ENCODE measurements at places on chromosomes 12 and 14. TPM values are rescaled to one million over a fixed set of nuclear protein-coding genes. Genes with fewer than 3 reads are reported as not detected.

- no peaks in the 10 kb centered on the region for H3K36me3 ChIP-seq
- H3K27me3 ChIP-seq = no peaks in the 10 kb centered on the region
- H3K4me1 ChIP-seq = peaks cover 26% of the 10 kb centered on the region
Observed at GRCh38 chr14:102088012-102088792, 1.4 kb upstream of the HSP90AA1 start.

The KCNC2 gene
- 0.18 TPM for total RNA-seq

DNA sequence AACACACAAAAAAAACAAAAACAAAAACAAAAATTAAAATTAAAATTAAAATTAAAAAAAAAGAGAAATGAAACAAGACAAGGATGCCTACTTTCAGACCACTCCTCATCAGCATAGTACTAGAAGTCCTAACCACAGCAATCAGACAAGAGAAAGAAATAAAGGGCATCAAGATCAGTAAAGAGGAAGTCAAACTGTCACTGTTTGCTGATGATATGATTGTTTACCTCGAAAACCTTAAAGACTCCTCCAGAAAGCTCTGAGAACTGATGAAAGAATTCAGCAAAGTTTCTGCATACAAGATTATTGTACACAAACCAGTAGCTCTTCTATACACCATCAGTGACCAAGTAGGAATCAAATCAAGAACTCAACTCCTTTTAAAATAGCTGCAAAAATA is 29.2 kb downstream of the ALG10 start:
- H3K4me1 ChIP-seq = no peaks in the 10 kb centered on the region
- no peaks in the 10 kb centered on the region for H3K27me3 ChIP-seq
- H3K36me3 ChIP-seq = no peaks in the 10 kb centered on the region
- H3K27ac ChIP-seq = no peak overlapping the region
- no peak for DNase-seq
- no peak overlapping the region for H3K4me3 ChIP-seq

DNA sequence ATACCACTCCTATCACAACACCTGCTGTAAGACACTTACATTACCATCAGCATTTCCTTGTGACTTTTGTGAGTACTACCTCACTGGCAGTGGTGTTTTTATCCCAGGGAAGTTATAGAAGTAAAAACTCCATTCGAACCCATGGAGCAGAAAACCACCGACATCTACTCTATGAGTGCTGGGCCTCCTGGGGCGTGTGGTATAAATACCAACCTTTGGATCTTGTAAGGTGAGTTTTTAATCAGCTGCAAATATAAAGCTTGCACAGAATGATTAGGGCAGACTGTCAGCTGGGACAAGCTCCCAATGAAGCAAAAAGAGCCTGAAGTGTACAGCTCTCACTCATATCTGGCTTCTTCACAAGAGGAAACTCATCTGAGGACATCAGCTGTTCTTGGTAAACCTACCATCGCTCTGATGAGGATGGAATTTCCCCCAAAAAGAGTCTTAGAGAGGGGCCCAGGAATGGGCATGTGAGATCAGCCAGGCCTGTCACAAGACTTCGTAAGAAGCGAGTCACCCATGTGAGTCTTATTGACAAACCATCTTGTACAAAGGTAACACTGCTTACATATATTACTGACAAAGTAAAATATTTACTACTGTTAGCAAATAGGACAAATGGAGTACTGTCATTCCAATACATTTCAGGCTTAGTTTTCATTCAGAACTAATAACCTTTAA is 170.0 kb downstream of the SLC5A8 start:
- no peak overlapping the region for H3K4me3 ChIP-seq
- H3K36me3 ChIP-seq = no peaks in the 10 kb centered on the region
- peaks cover 18% of the 10 kb centered on the region for H3K4me1 ChIP-seq

DNA sequence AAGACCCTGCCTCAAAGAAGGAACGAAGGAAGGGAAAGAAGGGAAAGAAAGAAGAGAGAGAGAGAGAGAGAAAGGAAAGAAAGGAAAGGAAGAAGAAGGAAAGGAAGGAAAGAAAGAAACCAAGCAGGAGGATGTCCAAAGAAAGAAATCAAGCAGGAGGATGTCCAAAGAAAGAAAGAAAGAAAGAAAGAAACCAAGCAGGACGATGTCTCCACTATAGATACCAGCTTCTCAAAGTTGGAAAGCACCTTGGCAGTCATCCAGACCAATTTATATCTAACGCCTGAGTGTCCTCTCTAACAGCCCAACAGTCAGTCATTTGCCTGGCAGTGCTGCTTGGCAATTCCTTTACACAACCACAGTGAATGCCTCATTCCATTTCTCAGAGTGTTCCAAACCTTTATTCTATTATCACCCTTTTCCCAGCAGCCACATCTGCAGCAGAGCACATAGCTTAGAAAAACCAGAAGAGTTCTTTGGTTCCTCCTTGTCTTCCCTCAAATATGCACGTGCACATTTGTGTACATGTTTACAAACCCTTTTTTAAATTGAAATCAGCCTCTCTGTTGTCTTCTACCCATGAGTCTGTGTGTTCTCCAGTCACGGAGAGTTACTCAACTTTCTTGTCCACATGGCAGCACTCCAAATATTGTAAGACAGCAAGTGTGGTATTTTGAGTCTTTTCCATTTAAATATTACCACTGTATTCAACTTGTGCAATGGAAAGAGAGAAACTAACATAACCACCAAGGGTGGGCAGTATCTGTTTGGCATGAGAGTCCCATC is 138.4 kb downstream of the STXBP6 start:
- no peaks in the 10 kb centered on the region for H3K36me3 ChIP-seq
- H3K4me1 ChIP-seq = peaks cover 46% of the 10 kb centered on the region
- H3K27me3 ChIP-seq = no peaks in the 10 kb centered on the region

- no peak overlapping the region for H3K27ac ChIP-seq
- H3K4me1 ChIP-seq = no peaks in the 10 kb centered on the region
- peaks cover 4% of the 10 kb centered on the region for H3K27me3 ChIP-seq
- no peaks in the 10 kb centered on the region for H3K36me3 ChIP-seq
Observed at GRCh38 chr12:118851891-118852290, 129.4 kb upstream of the SRRM4 start.

The LARP4 gene
- total RNA-seq = 34.2 TPM

DNA sequence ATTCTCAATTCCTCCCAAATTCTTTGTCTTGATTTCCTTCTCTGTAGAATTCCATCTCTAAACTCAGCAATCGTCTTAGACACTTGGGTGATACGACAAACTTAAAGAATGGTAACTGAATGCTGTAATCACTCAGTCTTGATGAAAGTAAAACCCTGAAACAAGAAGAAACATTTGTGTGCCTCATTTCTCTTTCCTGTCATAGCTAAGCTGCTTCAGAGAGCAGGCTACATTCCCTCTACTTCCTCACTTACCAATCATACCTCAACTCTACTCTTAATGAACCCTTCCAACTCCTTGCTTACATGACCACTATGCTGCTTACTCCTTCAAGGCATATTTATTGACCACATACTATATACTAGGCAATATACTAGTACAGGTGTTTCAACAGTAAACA is 8.3 kb downstream of the MAP4K5 start:
- no peak overlapping the region for H3K4me3 ChIP-seq
- no peaks in the 10 kb centered on the region for H3K27me3 ChIP-seq
- peaks cover 25% of the 10 kb centered on the region for H3K4me1 ChIP-seq
- H3K27ac ChIP-seq = no peak overlapping the region

- H3K27ac ChIP-seq = no peak overlapping the region
- peaks cover 6% of the 10 kb centered on the region for H3K4me1 ChIP-seq
- no peak overlapping the region for H3K4me3 ChIP-seq
- DNase-seq = no peak
- H3K36me3 ChIP-seq = no peaks in the 10 kb centered on the region
Observed at GRCh38 chr14:65330416-65330815, 82.1 kb upstream of the FUT8 start.

- H3K27me3 ChIP-seq = no peaks in the 10 kb centered on the region
- DNase-seq = no peak
- H3K27ac ChIP-seq = no peak overlapping the region
- no peaks in the 10 kb centered on the region for H3K4me1 ChIP-seq
- H3K4me3 ChIP-seq = no peak overlapping the region
Observed at GRCh38 chr12:84243686-84244085, 668.9 kb downstream of the SLC6A15 start.

DNA sequence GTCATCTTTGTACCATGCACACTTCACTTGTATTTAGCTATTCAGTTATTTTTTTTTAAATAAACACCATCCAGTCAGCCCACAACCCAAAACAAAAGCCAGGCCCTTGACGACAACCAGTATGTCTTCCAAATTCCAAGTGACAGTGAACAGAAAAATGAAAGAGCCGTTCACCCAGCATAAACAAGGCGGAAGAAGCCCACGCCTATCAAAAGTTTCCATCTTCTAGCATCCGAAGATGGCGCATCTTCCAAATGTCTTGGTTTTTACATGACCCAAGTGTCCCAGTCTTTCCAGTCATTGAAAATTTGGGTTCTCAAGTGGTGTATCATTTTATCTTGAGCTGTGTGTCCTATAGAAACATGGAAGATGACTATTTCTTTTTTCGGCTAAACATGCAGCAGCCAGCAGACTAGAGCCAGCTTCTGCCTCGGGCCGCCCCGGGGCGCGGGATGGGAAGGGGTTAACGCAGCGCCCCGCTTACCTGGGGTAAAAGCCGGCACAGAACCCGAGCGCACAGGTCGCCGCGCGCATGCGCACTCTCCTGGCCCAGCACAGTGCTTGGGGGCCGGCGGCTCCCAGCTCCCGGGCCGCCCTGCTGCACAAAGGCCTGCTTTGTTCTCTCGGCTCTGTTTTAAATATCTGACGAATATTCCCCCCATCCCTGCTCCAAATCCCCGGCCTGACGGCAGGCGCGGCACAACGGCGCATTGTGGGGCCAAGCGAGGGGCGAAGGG is 164.8 kb downstream of the ZFP36L1 start:
- DNase-seq = peak; percentile 66
- H3K4me3 ChIP-seq = no peak overlapping the region
- H3K27ac ChIP-seq = peak overlapping the region; percentile 94

DNA sequence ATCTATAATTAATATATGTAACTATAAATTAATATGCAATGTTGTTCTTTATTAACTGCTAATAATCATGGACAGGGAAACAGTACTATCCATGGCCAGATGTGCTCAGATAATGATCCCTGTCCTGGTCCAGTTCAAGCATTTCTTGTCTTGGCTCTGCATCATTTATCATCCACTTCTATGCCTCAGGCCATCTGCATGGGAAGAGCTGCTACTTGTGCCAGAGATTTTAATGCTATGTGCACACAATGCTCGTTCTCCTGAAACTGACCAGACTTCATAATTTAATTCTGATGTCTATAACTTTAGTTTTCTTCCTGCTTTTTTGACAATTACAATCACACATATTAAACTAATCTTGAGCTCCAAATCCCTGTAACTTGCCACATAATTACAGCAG is 11.2 kb upstream of the TMX1 start:
- H3K27ac ChIP-seq = no peak overlapping the region
- no peak overlapping the region for H3K4me3 ChIP-seq
- H3K4me1 ChIP-seq = no peaks in the 10 kb centered on the region
- H3K27me3 ChIP-seq = no peaks in the 10 kb centered on the region
- H3K36me3 ChIP-seq = no peaks in the 10 kb centered on the region

DNA sequence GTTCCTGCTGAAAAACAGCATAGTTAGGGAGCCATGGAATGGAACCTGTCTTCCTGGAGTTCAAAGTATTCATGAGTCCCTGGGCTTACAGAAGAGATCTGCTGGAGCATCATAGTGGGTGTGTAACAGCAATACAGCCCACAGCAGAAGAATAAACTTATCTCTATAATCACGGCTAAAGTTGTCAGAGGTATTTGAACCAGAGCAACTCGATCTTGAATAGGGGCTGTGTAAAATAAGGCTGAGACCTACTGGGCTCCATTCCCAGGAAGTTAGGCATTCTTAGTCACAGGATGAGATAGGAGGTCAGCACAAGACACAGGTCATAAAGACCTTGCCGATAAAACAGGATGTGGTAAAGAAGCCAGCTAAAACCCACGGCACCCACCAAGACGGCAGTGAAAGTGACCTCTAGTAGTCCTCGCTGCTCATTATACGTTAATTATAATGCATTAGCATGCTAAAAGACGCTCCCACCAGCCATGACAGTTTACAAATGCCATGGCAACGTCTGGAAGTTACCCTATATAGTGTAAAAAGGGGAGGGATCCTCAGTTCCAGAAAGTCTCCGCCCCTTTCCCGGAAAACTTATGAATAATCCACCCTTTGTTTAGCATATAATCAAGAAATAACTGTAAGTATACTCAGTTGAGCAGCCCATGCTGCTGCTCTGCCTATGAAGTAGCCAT is 223.4 kb downstream of the PCNX1 start:
- no peaks in the 10 kb centered on the region for H3K4me1 ChIP-seq
- no peaks in the 10 kb centered on the region for H3K36me3 ChIP-seq
- no peak overlapping the region for H3K27ac ChIP-seq

DNA sequence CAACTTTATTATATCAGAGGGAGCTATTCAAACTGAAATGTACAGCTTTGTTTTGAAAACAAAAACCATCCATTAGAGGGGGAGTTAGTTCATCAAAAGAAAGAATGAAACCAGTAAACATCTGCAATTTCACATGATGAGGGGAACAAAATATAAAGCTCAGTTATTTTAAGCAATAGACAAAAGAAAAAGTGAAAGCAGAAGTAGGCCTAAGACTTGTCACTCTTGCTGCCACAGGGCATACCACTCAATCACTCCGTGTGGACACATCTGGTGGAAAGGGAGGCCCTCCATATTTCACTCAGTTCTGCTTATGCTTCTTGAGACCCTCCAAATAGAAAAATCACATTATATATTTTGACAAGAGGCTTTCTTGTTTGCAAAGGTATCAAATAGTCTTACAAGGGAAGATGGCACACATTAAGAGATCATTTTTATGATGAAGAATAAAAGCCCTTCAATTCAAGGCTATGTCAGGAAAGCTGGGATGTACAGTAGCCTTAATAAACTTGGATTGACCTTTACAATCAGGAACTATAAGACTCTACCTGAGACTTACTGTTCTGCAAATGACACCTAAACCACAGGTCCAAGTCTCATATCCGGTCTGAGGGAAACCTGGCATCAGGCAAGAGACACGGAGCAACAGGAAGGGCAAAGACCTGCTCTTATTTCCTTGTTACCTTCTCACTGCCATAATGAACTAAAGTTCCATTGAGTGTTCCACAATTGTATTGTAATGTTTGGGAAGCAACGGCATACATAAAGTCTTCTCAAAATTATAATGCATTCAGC is 222.5 kb upstream of the GRIP1 start:
- no peak overlapping the region for H3K4me3 ChIP-seq
- H3K36me3 ChIP-seq = no peaks in the 10 kb centered on the region
- H3K27me3 ChIP-seq = no peaks in the 10 kb centered on the region

DNA sequence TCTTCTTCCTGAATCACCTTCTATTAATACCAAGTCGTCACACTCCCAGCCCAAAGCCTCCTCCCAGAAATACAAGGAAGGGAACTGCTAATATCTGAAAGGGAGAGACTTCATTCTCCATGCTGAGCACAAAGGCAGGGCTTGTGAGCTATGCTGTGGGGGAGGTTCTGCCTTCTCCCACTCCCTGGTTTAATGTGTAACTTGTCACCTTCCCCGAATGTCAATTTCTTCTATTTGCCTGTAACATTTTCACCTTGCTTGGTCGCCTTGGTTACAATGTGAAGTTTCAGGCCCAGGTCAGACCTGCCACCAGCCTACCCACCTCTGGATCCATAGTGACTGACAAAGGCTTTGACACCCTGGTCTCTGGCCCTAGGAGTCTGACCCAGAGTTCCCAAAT is 82.0 kb upstream of the ESRRB start:
- no peak overlapping the region for H3K4me3 ChIP-seq
- H3K36me3 ChIP-seq = no peaks in the 10 kb centered on the region
- peaks cover 8% of the 10 kb centered on the region for H3K4me1 ChIP-seq
- DNase-seq = peak; percentile 55

Data from pancreas (tissue), 10 donors.